ENCODE measurements at places on chromosomes 12 and 14.

DNA sequence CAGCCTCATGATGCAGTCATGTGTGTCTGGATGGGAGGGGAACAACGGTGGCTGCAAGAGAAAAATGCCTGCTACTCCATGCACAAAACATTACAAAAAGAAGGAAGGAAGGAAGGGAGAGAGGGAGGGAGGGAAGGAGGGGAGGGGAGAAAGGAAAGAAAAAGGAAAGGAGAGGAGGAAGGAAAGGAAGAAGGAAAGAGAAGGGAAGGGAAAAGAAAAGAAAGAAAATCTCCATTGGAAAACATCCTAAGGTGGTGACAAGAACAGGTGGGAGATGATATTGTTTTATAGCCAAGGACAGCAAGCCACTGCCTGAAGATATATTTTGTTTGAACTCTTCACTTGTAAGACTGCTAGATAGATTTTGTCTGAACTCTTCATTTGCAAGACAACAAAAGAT, 171.8 kb upstream of the EGLN3 start:
- no peak for DNase-seq

DNA sequence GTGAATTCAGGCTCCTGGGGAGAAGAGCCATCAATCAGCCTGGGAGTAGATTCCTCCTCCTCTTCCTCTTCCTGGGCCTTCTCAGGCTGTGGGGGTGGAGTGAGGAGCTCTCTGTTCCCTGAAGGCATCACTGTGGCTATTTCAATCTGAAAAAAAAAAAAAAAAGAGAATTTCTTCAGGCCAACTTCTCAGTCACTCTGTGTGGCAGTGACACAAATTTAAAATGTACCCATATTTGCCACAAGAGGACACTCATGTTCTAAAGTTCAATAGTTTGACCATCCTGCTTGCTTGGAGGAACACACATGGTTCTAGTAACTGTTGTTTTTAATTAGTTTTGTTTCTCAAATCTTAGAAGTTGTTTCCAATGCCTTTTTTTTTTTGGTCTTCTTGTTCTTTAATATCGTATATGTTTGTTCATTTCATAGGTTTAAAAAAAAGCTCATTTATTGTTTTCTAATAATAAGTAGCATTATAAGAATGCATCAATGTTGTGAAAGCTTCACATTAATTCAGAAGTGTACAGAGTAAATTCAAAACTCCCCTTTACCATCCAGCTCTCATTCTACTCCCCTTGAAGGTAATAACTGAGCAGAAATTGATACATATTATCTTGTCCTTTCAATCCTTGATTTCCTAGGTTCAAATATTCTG, 23.3 kb upstream of the CCER1 start:
- no peak for DNase-seq

- peak; percentile 53 for DNase-seq
Observed at GRCh38 chr12:112107306-112108201, 1.0 kb downstream of the NAA25 start.

DNA sequence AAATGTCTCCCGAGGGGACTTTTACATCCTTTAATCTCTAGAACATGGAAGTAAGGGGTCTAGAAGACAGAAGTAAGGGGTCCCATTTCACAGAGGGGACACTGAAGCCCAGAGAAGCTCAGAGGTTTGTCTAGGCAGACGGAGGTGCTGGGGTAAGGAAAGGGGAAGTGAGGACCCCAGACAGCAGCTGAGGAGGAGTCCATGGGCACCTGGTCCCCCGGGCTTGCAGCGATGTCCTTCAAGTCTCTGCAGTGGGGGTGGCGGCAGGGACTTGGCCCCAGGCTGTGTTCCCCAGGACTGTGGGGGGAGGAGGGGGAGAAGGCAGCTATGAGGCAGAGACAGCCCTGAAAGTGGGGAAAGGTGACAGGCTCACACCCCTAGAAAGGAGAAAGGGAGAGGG, 30.7 kb downstream of the DTX1 start:
- DNase-seq, result no peak

DNA sequence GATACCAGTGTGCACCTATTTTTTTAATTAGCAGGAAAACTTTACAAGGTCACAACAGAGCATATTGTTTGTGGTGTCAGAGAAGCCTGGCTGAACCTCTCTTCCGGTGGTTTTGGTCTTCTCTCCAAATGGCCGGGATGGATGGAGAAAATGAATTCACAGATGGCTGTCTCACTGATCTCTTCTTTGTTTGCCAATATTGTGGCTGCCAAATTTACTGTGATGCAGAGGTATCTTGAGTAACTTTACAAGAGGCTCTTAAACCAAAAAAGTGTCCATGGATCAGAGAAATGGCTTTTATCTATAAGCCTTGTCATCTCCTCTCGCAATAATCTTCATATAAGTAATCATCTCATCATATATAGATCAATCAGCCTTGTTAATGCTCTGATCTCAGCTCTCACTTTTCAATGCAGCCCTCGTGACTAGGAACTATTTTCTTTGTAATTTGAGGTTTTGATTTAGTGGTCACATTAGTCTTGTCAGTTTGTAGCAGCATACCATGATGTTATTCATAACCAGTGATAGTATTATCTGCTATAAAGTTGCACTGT, 308.1 kb downstream of the EGLN3 start:
- no peak for DNase-seq

GRCh38 chr12:31737345-31737744, 8.5 kb upstream of the AMN1 start:
- no peak for DNase-seq

DNA sequence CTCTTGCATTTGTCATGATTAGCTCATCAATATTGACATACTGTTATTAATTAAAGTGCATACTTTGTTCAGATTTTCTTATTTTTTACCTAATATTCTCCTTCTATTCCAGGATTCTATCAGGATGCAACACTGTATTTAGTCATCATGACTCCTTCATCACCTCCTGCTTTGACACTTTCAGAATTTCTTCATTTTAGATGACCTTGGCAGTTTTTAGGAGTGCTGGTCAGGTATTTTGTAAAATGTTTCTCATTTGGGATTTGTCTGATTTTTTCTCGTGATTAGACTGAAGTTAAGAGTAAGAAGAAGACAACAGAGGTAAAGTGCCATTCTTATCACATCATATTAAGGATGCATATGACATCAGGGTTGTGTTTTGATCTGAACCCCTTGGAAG, 167.0 kb upstream of the FOXG1 start:
- no peak for DNase-seq

DNA sequence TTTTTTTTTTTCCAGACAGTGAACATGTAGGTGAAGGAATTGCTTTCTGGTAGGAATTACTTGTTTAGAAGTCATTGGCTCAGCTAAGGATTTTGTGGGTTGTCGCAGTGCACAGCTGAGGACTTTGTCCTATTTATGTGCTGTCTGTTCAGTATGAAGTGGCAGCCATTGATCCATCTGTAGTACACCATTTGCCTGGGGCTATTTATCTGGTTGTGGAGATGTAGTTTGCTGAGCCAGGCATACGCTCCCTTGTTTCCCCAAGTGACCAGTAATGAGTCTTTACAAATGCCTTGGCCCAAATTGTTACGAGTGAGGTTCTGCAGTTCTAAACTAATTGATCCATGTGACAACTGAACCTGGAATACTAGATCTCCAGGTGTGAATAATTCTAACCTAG, 140.1 kb downstream of the NRXN3 start:
- no peak for DNase-seq

DNA sequence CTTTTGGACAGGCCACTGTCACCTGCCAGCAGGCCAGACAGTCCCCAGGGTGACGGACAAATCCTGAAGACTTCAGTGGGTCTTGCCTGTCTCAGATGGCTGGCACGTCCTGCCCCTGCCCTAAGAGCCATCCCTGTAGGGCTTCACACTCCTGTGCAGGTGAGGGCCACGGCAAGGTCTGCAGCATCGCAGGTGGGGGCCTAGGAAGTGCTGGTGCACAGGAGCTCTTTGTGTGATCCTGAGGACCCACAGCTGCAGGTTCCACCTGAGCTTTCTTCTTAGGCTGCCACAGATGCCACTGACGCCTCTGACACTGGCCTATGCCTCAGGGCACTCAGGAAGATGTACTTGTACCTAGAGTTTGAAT, 108.5 kb upstream of the FKBP4 start:
- DNase-seq, result no peak

GRCh38 chr12:18332173-18332572, 70.9 kb downstream of the PIK3C2G start:
- no peak for DNase-seq

GRCh38 chr12:45852508-45852907, 123.0 kb downstream of the ARID2 start:
- no peak for DNase-seq

DNA sequence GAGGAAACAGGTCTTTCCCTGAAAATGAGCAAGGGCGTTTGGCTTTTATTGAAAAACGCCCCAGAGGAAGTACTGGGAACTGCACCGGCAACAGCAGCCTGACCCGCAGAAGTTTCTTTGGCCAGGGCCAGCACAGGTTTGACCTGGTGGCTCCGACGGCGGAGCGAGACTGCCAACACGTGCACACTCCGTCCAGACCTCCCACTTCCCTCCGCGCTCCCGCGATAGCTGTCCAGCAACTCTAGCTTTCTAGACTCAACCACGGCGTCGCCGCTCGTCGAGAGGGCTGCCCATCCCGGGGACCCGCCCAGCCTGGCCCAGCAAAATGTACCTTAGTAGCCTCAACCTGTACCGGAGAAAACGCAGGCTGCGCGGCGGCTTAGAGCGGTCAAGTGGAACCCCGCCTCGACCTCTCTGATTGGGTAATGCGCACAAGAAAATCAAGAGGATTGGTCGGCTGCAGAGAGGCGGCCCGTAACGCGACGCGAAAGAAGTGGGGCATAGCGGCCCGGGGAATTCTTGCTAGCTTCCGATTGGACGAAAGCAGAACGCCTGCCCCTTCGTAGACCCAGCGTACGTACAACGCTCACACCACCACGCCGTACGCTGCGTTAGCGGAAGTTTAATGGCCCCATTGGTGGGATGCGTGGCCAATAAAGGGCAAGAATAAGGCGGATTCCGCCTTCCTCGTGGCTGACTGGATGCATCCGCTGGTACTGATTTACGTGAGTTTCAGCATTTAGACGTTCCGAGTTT, at the start of gene WDR89:
WDR89 (minus strand) TSS at position 399 of the 756 bp plus-strand sequence. CDS start 41,929 bp downstream, outside the sequence.
- peak; percentile 98 for DNase-seq

- DNase-seq, result no peak
Observed at GRCh38 chr14:84555493-84555892, 974.5 kb upstream of the FLRT2 start.

DNA sequence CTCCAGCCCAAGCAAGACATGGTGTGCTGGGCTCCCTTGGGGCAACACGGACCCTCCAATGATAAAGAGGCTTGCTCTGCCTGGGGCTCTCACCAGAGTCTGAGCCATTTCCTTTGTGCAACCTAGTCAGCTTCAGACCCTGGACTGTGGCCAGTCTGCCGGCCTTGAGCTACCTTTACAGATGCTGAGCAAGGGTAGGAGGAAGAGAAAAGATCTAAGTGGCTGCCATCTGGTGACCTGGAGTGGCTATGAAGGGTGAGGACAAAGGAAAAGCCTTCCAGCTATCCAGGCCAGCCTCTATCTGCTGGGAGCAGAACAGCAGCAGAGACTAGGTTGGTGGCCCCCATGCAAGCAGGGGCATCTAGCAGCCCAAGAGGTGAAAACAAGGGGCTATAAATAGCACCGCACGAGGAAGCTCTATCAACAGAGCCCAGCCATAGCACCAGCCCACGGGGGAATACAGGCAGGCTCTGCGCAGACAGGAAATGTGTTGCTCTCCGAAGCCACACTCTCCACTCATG, 230.1 kb downstream of the FOXN3 start:
- DNase-seq, result no peak

GRCh38 chr12:50542448-50542847, 37.7 kb downstream of the DIP2B start:
- DNase-seq, result no peak

- DNase-seq, result no peak
Observed at GRCh38 chr12:41743835-41744234, 400.8 kb downstream of the GXYLT1 start.

DNA sequence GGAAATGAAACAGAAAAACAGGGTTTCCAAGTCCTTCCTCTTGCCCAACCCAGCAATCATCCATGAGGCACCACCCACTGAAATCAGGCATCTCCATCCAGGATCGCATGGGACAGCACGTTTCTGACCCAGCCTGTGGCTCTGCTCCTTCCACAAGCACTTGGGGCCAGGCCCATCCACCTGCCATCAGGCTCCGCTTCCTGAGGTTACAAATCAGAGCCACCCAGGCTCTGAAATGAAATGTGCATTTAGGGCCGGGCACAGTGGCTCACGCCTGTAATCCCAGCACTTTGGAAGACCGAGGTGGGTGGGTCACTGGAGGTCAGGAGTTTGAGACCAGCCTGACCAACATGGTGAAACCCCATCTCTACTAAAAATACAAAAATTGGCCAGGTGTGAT, 717 bp upstream of the KRT78 start:
- DNase-seq, result no peak

DNA sequence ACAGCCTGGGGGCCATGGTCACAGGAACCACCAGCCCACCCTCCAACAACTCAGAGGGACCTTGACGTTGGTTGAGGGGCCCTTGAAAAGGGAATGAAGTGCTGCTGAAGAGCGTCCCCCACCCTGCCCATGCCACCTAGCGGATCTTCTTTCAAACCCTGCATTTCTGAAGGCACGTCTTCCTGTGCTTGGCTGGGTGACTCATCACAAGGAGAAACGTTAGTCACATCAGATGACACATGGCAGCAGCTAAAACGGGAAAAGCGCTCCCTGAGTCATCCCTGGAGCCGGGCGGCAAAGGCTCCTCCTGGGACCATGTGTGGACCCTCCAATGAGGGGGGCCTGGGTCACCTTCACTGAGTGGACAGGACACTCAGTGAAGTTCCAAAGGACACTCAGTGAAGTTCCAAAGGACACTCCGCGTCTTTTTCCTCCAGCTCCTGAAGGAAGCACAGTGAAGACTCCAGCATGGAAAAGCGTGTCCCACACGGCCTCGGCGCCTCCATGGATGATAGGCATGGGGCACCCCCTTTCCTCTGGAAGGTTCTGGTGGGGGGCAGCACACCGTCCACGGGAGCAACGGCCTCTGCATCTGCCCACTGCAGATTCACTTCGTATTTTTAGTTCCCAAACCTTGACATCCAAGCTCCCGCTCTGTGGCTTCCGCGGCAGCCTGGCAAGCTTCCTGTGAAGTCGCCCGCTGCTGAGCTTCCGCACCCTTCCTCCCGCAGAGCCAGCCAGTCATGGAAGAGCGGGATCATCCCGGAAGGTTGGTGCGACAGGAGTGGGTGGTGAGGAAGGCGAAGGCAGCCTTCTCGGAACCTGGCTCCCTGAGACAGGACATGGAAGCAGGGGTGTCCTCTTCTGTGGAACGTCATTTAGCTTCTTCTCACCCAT, 383.4 kb downstream of the VRK1 start:
- no peak for DNase-seq

- no peak for DNase-seq
Observed at GRCh38 chr12:56572288-56572687, 50.7 kb downstream of the RBMS2 start.

- DNase-seq, result no peak
Observed at GRCh38 chr14:50529288-50530179, 2.8 kb downstream of the MAP4K5 start.

Data from nucleus accumbens (tissue), 56 donors.